NCI-H1092 (cell line): ENCODE measurements at places on chromosomes 11 and 22.

GRCh38 chr11:129694966-129695365 lies 120.7 kb upstream of the TMEM45B start:
- no peak for DNase-seq

DNA sequence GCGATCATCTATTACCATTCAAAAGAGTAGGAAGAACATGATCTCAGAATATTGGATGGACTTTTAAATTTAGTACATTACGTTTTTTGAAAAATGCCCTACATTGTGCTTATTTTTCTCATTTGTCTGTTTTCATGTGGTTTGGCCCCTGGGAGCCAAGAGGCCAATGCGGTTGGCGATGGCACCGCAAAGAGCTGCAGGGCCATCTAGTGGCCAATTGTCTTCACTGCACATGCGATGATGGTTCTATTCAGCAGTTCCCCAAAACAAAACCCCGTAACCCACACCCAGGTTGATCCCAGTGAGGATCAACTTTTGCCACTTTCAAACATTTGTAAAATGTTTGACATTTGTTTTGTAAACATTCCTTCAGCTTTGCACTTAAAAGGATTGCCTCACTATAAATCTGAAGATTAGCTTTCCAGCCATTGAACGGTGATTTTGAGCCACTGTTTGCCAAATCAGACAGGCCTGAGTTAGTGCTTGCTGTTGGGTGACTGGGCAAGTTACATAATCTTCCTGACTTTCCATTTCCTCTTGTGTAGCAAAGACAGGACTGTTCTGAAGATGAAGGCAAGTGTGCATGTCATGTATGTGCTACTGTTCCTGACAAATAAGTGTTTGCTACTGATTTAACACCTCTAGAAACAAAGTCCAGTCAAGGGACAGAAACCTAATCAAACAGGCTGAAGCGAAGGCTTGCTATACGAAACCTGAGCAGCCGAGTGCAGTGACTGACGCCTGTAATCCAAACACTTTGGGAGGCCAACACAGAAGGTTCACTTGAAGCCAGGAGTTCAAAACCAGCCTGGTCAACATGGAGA lies 29.2 kb upstream of the XBP1 start:
- peak; percentile 60 for DNase-seq

- DNase-seq = no peak
Measured at GRCh38 chr11:31711137-31711536, 100.0 kb downstream of the PAX6 start.

DNA sequence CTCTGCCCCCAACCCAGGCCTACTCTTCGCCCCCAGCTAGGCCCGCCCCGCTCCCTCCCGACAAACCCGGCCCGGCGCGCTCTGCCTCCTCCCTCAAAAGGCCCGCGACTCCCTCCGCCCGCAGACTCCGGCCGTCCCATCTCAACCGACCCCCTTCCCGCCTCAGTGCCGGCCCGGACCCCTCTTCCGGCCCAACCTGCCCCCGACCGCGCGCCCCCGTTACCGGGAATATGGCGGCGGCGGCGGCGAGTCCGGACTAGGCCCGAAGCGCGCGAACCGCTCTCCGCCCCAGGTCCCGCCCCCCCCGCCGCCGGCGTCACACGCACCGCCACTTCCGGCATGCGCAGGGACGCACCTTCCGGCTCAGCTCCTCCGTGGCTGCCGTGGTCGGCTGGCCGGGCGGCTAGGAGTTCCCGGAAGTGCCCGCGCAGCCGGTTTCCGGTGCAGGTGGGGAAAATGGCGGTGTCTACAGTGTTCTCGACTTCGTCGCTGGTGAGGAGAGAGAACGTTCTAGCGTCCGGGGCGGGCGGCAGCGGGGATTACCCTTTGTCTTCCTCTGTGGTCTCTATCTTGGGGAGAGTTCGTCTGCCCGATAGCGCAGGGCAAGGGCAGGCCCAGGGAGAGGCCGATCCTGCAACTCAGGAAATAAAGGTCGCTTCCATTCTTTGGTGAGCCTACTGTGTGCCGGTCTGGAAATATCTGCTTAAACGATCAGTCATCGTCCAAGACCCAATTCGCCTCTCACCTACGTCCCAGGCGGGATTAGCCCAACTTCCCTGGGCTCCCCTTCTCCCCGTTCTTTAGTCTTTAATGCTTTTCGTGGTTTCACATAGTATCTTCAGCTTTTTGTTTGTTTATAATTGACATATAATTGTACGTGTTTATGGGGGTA lies at the start of the genes CPSF7 and SDHAF2:
Gene CPSF7 (minus strand): TSS at position 285 of the 892 bp plus-strand sequence. CDS start 740 bp downstream, outside the sequence.
Gene SDHAF2 (plus strand): TSS at position 434 of the 892 bp plus-strand sequence. CDS start 23 bp downstream, at position 457.
- peak; percentile 97 for DNase-seq

GRCh38 chr11:66479394-66480116 lies 679 bp upstream of the DPP3 start:
- peak; percentile 82 for DNase-seq

DNA sequence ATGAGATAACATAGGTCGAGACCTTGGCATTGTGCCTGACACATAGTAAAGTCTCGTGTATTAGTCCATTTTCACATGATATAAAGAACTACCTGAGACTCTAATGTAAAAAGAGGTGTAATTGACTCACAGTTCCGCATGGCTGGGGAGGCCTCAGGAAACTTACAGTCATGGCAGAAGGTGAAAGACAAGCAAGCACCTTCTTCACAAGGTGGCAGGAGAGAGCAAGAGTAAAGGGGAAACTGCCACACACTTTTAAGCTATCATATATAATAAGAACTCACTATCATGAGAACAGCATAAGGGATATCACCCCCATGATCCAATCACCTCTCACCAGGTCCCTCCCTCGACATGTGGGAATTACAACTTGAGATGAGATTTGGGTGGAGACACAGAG lies 165.2 kb downstream of the SPON1 start:
- DNase-seq = no peak

DNA sequence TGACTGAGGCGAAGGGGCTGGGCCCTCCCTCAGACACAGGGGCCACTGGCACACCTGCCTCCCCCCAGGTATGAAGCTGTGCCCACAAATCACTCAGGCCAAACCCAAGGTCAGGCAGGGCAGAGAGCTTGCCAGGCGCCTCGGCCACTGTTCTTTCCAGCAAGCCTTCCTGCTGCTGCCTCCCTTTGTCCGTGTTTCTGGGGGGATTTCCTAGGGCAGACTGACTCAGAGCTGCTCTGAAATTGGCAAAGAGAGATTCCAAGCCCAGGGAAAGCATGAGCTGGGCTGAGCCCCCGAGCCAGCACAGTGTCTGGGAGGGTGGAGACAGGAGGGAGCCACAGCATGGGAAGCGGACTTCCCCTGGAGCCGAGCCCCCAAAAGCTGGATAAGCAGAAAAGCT lies 33.2 kb downstream of the PPP2R1B start:
- DNase-seq = no peak

DNA sequence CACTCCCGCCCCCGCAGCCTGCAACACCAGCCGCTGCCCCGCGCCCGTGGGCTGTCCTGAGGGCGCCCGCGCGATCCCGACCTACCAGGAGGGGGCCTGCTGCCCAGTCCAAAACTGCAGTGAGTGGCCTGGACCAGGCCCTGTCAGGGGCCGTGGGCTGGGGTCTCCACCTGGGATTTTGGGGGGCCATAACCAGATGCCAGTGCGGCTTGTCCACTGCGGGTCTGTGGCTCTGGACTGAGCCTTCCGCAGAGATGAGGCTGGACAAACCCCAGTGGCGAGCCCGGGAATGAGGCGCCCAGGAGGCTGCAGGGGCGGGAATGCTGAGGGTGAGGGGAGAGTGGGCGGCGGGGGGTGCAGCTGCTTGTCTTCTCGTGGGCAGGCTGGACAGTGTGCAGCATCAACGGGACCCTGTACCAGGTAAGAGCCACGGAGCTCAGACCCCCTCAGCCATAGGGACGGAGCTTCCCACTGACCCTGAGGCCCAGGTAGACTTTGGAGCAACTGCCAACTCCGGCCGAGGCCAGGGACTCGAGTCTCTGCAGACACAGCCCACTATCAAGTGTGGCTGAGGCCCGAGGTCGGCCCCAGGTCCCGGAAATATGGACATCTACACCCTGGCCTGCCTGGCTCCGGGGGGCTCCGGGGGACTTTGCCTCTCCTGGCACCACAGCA lies 24.8 kb upstream of the MUC5B start:
- no peak for DNase-seq

DNA sequence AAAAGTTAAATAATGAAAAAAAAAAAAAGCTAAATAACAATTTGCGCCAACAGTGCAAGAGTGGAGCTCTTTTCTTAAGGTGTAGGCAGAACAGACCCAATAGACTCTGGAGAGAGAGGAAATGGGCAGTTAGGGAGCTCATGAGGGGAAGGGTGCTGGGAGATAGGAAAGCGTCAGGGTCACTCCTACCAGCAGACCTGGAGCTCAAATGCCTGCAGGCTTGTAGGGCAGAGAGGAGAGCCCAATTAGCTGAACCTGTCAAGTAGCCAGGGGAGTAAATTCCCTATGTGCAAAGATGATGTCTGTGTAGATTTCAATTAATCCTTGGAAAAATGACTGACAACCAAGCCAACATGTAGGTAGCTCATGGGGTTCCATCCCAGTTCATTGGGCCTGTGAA lies 73.0 kb downstream of the RAB30 start:
- no peak for DNase-seq

- DNase-seq = no peak
Measured at GRCh38 chr11:11217929-11218628, 135.0 kb downstream of the CSNK2A3 start.

DNA sequence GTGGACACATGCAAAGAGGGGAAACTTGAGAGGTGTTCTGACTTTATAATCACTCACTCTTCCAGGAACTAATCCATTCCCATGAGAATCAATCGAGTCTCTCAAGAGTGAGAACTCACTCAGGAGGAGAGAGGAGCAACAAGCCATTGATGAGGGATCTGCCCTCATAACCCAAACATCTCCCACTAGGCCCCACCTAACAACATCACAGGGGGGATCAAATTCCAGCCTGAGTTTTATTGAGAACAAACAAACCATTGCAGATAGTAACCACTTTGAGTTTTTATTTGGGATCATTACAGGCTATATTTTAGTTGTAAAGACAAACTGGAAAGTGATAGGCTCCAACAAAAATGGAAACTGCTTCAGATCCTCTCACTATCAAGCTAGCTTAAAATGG lies 328.8 kb upstream of the CTSC start:
- no peak for DNase-seq

DNA sequence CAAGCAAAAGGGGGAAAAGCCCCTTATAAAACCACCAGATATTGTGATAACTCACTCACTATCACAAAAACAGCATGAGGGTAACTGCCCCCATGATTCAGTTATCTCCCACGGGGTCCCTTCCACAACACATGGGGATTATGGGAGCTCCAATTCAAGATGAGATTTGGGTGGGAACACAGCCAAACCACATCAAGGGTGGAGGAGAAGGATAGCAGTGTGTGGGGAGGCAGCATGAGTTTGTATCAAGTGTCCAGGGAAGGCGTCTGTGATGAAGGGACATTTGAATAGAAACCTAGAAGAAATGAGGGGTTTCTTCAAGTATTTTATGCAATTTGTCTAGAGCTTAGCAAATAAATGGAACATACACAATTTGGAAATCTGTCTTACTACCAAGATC lies 98.2 kb downstream of the SLC1A2 start:
- no peak for DNase-seq

- DNase-seq = no peak
Measured at GRCh38 chr11:57335023-57335342, 709 bp downstream of the SSRP1 start.

GRCh38 chr11:91857179-91857578 lies 367.4 kb upstream of the FAT3 start:
- DNase-seq = no peak

- DNase-seq = peak; percentile 6
Measured at GRCh38 chr22:37681556-37682049, 4.5 kb upstream of the NOL12 start.

GRCh38 chr11:69537126-69537525 lies 55.7 kb downstream of the LINC01488 start:
- no peak for DNase-seq

GRCh38 chr11:134417871-134418840 lies 6.1 kb upstream of the B3GAT1 start:
- no peak for DNase-seq

- no peak for DNase-seq
Measured at GRCh38 chr11:116502641-116503061, 270.1 kb downstream of the BUD13 start.

DNA sequence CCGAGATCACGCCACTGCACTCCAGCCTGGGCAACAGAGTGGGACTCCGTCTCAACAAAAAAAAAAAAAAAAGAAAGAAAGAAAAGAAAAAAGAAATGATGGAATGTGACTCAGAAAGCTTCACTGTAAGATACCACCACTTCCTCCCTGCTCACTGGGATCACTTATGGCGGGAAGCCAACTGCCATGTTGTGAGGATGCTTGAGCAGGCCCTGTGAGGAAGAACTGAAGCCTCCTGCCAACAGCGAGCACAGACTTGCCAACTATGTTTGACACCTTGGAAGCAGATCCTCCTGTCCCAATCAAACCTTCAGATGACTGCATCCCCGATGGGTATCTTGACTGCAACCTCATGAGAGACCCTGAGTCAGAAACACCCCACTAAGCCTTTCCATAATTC lies 8.3 kb downstream of the SEC14L6 start:
- no peak for DNase-seq

- no peak for DNase-seq
Measured at GRCh38 chr11:78414321-78415051, 3.1 kb downstream of the GAB2 start.

GRCh38 chr11:95065336-95065735 lies 1.4 kb upstream of the SRSF8 start:
- DNase-seq = no peak

GRCh38 chr11:43948341-43949225 lies 6.1 kb downstream of the C11orf96 start:
- no peak for DNase-seq

- no peak for DNase-seq
Measured at GRCh38 chr22:19183216-19183615, 4.7 kb upstream of the SLC25A1 start.

- no peak for DNase-seq
Measured at GRCh38 chr11:69241075-69241740, 52.7 kb upstream of the MYEOV start.

- no peak for DNase-seq
Measured at GRCh38 chr22:46576556-46577367, 39.3 kb upstream of the CELSR1 start.

DNA sequence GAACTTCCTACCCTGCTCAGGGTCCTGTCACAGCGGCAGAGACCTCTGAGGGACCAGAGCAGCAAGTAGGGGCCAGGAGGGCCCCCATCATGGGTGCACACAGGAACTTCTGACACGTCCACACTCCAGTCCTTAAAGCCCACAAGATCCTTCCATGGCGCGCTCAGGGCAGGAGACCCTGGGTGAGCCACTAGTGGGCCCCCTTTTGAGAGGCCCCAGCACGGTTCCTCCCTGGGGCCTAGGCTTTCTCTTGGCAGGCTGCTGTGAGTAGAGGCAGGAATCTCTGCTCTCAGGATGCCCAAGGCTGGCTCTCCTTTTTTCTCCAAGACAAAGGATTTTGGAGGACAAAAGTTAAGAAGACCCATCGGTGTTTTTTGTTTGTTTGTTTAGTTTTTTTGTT lies 22.4 kb downstream of the RPS6KA4 start:
- no peak for DNase-seq

GRCh38 chr22:19108807-19109197 lies 13.4 kb downstream of the DGCR2 start:
- DNase-seq = no peak
